ENCODE measurements at places on chromosomes 12 and 14.
A peak's percentile ranks its signal among the peaks of the same experiment; 100 is the strongest.

DNA sequence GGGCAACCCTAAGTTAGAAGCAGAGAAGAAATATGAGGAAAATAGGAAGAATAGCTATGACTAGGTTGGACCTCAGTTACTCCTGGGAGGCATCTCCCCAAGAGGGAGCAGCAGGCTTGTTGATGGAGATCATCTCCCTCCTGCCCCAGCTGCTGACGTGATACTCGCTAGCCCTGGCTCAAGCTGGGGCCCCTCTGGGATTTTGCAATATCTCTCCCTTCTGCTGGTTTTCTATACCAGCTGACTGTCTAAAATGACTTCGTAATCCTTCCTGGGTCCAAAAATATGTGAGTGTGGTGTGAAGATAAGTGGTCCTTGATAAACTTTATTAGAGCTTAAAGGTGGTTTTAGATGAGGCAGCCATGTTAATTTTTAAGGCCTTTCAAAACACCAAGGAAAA is 4.5 kb upstream of the HECTD4 start:
- peak; percentile 93 for DNase-seq

- DNase-seq = no peak
These were observed 208.3 kb downstream of the EXOC5 start for GRCh38 chr14:57060276-57060955.

GRCh38 chr14:51792809-51793208 is 67.6 kb upstream of the GNG2 start:
- DNase-seq = no peak

- no peak for DNase-seq
These were observed at the start of gene CEBPE for GRCh38 chr14:23118506-23119362. Gene CEBPE, minus strand, starts transcription at chr14:23119255. Its CDS starts 164 bp downstream, at chr14:23119091.

DNA sequence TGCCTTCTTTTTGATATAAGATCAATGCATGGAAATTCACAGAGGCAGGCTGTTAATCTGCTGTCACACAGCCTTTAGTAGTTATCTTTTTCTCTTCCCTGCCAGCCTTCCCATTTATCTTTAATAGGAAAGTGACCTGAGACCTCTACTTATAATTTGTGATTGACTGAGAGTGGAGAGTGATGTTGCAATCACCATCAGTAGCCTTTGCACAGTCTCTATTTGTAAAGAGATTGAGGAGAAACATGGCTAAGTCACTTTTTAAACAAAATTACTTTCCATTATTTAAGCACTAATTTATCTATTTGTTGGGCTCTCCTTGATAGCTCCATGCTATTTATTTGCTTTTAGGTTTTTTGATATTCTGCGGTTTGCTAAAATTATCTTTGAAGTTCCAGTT is 19.9 kb downstream of the LMNTD1 start:
- no peak for DNase-seq

DNA sequence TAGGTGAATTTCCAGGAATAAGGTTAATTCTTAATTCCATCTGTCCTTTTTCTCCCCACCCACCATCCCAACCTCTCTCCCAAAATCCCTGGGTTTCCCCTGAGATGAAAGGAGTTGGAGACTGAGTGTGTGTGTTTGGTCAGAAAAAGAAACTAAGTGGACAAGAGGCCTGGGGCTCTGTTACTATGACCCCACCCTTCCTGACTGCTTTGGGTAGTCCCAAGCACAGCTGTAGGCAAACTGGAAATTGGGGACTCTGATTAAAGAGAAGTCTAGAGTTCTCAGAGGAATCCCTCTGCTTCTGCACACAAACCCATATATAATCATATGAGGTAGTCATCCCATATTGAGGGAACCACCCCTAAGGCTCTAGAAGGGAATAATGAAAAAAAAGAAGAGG is 7.0 kb upstream of the HOXC12 start:
- DNase-seq = no peak

- no peak for DNase-seq
These were observed 201.9 kb upstream of the DIO3 start for GRCh38 chr14:101359221-101360053.

GRCh38 chr12:32089586-32089985 is 17.1 kb upstream of the BICD1 start:
- DNase-seq = no peak

- DNase-seq = no peak
These were observed at the start of gene RASSF8 for GRCh38 chr12:25958428-25959070. Gene RASSF8, plus strand, starts transcription at chr12:25958682. Its CDS starts 96,662 bp downstream, at chr12:26055344.

DNA sequence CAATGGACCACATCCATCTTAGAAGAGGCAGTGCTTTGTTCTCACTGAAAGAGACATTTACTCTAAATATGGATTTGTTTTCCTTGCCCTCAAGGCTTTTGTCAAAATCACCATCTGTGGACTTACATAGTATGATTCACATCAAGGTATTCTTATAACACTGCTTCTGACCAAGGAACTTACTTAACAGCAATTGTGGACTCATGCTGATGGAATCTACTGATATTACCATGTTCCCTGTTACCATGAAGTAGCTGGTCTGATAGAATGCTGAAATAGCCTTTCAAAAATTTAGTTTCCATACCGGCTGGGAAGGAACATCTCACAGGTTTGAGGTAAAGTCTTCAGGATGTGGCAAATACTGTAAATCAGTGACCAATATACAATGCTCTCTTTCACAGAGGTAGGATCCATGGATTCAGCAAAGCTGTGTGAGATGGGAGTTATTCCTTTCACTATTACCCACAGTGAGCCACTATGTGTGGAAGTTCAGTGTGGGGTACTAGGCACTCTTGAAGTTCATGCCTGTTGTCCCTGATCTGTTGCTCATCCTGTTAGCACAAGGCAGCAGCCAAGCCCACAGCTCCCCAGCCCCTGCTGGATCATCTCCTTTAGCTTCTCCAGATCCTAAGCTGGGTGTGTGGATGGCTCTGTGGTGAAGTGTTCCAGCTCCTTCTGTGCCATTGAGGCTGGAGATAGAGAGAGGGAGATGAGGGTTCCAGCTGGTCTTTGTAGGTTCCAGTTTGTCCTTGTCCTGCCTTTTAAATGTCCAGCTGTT is 126.4 kb downstream of the ATP23 start:
- DNase-seq = no peak

DNA sequence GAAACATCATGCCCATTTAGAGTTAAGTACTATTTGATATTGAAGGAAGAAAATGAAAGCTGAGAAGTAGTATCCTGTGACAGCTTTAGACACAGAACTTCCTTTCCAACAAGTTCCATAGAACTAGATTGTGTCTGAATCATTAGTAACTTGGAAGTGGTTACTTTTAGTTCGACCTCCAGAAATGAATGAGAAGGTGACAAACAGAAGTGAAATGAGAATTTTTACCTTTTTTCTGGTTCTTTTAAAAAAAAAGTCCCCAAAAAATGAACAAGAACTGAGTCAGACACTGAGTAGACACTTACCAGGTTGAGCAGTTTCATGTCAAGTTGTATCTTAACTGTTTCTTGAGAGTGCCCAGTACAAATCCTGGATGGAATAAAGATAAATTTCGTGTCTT is 3.0 kb downstream of the ATP6V0A2 start:
- no peak for DNase-seq

DNA sequence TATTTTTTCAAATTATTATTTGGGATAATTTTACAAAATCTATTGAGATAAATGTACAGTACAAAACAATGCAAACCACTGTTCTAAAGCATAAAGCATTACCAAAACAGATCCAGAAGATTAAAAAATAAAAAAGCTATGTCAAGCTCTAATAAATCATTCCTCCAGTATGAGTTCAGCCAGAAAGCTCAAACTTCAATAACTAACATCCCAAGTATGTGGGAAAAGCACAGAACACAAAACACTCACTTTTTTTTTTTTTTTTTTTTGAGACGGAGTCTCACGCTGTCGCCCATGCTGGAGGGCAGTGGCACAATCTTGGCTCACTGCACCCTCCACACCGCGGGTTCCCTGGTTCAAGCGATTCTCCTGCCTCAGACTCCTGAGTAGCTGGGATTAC is 11.3 kb downstream of the SAV1 start:
- no peak for DNase-seq

DNA sequence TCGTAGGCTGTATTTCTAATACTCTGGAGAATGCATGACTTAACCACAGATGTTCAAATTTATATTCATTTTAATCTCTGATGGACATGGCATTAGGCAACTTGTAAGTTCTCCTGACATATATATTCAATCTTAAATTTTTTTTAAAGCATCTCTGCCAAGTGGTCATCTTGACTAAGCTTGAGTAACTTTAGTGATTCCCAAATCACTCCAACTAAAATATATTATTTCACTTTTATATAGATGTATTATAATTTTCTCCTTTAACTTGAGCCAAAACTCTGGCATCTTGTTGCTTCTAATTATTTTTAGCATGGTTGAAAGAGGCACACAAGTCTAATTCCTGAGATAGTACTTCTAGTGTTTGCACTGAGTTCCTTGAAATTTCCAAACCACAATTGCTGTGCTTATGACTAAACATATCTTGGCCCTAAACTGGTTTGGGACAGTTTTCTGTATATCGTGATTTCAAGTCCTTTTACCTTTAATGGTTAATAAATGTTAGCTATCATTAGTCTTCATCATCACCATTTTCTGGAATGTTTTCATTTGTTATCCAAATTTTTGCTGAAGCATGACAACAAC is 8.4 kb downstream of the LRFN5 start:
- DNase-seq = no peak

GRCh38 chr12:89299931-89300330 is 52.4 kb downstream of the DUSP6 start:
- DNase-seq = no peak

DNA sequence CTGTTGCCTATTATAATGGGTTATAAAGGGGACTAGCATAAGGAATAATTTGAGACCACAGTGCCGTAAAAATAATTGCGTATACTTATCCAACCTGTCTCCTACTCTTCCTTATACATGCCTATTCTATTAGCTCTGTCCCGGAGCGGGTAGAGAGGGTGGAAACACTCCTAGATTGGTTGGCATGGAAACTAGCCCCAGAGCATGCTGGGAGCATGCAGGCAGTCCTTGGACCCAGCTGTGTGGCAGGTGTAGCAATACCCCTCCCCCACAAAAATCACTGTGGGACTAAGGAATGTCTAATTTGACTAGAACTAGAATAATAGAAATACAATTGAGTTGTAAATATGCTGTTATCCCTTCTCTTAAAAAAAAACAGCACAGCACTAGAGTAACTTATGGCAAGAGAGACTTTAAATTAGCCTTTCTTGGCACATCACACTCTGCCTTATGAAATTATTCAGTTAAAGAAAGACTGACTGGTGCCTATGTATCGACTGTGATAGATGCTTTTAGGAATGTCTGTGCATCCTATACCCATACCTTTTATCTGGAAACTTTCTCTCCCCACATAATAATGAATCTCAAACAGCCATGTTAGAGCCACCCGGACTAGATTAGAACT is 244.0 kb upstream of the DAAM1 start:
- DNase-seq = no peak

- no peak for DNase-seq
These were observed 124.5 kb downstream of the GPR65 start for GRCh38 chr14:88129306-88130056.

- peak; percentile 51 for DNase-seq
These were observed 12.2 kb downstream of the ITPK1 start for GRCh38 chr14:93103392-93104080.

DNA sequence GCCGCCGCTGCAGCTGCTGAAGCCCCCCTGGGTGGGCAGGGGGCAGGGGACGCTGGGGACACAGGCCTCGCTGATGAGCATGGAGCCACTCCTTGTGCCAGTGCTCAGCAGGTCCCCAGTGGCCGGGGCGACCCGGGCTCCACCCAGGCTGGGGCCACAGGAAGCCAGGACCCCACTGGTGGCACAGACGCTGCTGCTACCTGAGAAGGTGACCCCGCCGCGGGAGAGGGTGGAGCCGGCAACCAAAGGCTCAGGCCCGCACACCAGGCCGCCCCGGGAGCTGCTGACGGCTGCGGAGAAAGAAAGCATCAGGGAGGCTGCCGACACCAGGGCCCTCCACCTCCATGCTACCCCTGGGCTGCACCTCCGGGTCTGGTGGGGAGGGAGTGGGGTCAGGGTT is 7.4 kb downstream of the KRT84 start:
- DNase-seq = no peak

GRCh38 chr14:24074625-24075484 is 3.5 kb downstream of the CPNE6 start:
- DNase-seq = no peak

GRCh38 chr12:104351057-104351983 is 47.8 kb downstream of the EID3 start:
- DNase-seq = no peak

DNA sequence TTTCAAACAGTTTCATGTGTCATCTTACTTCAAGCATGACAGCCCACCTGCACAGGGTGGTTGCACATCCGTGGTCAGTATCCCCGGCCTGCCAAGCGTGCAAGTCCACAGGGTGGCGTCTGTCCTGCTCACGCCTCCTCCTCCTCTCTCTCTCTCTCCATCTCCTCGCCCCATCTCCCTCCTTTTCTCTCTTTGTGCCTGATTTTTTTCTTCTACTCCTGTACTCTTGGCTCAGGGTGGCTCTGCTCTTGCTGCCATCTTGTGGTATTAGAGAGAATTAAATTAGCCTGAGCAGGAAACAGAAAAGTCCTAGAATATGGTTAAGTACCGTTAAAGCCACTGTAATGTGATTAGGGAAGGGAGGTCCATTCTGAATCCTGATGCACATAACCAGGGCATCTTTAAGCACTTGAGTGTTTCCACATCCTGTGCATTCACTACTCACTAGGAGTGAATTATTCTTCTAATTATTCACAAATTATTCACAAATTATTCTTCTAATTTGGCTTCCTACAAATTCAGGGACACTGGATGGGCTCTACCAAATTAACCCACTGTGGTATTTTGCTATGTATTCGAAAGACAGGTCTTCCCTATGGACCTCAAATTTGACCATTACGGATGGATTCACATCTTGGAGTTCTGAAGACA is 25.5 kb upstream of the DTX1 start:
- DNase-seq = no peak

GRCh38 chr14:103360548-103360947 is 24.7 kb upstream of the MARK3 start:
- DNase-seq = peak; percentile 92

DNA sequence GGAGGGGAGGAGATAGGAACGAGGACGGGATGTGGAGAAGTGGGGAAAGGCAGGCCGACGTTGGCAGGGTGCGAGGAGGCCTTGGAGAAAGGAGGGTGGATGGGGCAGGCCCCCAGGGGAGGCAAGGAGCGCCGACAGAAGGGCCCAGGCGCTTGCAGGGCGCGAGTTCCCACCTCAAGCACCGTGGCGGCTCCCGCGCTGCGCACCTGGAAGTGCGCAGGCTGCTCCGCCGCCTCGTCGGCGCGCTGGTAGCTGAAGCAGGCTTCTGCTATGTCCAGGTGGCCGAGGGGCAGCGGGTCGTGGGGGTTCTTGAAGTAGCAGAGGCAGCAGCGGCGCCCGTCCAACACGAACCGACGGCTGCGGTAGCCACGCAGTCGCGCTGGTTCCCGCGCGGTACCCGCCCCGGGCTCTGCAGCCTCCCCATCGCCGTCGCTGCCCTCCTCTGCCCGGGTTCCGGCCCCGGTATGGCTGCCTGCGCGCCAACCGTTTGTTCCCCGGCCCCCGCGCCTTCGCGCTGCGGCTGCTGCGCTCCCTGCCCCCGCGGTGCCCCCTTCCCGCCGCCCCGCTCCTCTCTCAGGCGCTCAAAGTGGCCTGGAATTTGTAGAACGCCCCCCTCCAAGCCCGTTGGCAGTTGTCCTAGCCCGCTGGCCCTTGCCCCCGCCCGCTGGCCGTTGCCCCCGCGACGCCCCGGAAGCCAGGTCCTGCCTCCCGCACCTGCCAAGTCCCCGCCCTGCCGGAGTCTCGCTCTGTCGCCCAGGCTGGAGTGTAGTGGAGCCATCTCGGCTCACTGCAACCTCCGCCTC is 1.1 kb upstream of the ACTR6 start:
- peak; percentile 54 for DNase-seq

- no peak for DNase-seq
These were observed 1.1 kb downstream of the CCDC85C start for GRCh38 chr14:99602788-99603415.

- DNase-seq = no peak
These were observed 55.1 kb upstream of the PIK3C2G start for GRCh38 chr12:18206198-18206597.

Data from hematopoietic multipotent progenitor cell treated with erythropoietin and hydrocortisone succinate and interleukin-3 and kit ligand, for 17 days (in vitro differentiated cells).